ENCODE measurements at places on chromosomes 3 and 15.

DNA sequence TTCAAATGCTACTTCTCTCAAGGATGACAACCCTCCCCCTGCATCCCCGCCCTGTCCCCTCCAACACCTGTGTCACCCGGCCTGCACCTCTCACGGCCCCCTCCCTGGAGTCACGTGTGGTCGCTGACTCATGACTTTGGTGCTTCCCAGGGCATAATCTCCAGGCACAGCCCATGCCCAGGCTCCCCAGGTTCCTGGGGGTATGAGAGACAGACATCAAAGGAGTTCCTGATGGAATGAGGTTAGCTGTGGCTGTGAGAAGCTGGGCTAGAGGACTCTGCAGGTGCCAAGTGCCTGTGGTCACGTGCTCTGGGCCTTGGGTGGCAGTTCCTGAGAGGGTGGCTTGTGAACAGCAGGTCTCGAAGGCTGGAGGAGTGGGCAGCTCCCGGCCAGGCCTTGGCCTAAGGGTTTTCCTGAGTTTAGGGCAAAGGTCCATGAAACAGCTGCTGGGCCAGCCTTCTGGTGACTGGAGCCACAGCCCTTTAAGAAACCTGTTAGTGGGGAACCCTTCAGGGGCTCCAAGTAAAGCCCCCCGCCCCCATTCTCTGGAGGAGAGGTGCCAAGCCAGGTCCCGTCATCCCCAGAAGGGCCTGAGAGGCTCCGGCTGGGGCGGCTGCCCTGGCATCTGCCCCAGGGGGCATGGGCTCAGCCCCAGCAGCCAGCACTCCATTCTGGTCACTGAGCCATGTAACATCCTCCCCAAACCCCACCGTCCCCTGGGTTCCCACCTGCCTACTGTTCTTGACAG lies 230.0 kb downstream of the XXYLT1 start:
- DNase-seq = no peak

DNA sequence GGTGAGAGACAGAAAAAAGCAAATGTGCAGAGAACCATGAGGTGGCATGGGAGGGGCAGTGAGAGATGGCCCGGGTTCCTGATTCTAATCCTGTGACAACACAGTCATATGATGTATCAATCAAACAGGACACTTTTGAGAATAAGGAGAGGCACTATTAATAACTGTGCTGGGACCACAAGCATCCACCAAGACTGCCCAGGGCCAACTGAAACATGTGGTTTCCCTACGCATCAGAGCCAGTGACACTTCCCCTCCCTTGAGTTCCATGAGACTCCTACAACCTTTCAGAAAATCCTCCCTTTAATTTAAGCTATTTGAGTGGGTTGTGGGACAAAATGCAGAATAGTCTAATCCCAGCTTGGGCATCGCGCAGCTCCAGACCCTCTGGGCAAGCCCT lies 17.4 kb downstream of the SH3BP5 start:
- DNase-seq = no peak

DNA sequence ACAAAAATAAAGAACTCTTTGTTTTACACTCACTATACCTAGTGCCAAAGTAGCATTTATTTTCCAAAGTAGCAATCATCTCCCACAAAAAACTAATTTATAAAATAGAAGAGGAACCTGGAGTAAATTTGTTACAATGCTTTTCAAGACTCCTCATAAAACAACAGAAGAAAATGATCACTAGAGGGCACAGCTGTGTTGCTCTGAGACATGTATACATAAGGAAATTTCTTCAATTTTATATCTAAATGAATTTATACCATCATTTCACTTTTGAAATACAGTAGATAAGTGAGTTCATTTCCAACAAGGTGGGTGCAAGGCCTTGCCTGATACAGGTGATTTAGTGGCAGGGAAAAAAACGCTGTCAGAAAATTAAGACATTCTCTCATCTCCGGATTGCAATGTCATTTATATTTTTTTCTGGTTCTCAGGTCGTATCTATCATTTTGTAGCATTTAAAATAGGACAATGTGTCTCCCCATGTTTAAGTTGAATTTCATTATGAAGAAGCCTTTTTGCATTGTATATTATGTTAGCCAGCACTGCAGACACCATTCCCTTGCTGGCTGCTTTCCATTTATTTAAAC lies 25.3 kb upstream of the ARHGEF26 start:
- peak; percentile 49 for DNase-seq

GRCh38 chr15:100781061-100781960 lies 98.3 kb upstream of the ALDH1A3 start:
- no peak for DNase-seq

DNA sequence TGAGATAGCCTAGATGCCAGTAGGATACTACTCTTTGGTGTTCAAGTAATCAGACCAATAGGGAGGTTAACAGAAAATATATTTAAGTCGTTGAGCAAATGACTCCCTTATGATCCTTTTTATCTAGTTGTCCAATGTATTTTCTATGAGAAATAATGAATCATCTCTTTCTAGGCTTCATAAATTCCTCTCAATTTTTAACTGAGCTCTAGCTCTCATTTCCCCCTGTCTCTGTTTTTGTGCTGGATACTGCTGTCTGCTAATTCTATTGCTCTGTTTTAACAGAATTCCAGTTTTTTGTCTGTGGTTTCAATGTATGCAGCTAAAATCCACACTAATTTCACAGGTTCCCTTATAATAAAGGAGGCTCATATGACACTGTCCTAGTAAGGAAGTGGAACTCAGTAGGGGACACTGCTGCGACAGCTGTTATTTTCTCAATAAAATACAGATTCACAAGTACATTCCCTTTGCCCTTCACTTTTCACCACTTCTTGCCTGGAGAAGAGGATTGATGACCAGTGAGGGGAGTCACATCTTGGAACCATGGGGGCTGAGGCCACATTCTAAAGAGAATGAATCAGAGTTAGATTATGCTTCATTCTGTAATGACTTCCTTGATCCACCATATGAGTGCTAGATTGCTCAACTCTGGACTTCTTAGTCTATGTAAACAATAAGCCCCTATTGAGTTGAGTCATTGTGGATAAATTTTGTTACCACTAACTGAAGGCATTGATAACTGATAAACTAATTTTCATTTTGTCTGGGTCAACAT lies 558.7 kb upstream of the KCNMB2 start:
- DNase-seq = no peak

- peak; percentile 97 for DNase-seq
Measured at GRCh38 chr15:90059208-90059985, 42.9 kb downstream of the IDH2 start.

- DNase-seq = no peak
Measured at GRCh38 chr3:116233711-116234357, 211.5 kb downstream of the LSAMP start.

DNA sequence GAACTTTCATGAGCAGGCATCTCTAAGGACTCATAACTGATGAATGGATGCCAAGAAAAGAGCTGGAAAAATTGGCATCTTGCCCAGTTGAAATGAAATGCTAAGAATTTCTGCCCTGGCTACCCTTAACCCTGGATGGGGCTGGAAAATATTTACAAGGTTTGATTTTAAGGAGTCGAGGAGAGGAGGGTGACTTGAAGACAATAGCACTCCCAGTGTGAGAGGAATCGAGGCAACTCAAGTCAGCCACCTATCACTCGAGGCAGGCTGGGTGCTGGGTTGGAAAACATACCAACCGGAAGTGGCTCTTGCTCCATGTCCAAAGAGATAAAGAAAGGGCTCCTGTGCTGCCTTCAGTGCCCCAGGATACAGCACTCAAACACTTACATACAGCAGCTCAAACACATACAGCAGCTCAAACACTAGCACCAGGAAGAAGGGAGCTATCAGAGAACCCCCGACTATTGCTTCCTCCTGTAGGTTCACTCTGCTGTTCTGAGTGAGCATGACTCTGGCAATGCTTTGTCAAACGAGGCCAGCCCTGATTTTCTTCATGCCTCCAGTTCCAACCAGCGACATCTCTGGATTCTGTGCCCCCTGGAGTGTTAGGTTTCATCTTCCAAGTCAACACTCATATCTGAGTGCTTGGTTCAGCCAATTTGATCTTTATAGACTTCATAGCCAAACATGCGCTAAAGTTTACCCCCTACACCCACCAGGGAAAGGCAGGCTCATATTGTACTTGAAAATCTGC lies 4.9 kb downstream of the PRICKLE2 start:
- DNase-seq = no peak

- no peak for DNase-seq
Measured at GRCh38 chr3:126394977-126395321, 240 bp downstream of the CFAP100 start.

- DNase-seq = no peak
Measured at GRCh38 chr3:120299403-120299802, 14.4 kb upstream of the GPR156 start.

DNA sequence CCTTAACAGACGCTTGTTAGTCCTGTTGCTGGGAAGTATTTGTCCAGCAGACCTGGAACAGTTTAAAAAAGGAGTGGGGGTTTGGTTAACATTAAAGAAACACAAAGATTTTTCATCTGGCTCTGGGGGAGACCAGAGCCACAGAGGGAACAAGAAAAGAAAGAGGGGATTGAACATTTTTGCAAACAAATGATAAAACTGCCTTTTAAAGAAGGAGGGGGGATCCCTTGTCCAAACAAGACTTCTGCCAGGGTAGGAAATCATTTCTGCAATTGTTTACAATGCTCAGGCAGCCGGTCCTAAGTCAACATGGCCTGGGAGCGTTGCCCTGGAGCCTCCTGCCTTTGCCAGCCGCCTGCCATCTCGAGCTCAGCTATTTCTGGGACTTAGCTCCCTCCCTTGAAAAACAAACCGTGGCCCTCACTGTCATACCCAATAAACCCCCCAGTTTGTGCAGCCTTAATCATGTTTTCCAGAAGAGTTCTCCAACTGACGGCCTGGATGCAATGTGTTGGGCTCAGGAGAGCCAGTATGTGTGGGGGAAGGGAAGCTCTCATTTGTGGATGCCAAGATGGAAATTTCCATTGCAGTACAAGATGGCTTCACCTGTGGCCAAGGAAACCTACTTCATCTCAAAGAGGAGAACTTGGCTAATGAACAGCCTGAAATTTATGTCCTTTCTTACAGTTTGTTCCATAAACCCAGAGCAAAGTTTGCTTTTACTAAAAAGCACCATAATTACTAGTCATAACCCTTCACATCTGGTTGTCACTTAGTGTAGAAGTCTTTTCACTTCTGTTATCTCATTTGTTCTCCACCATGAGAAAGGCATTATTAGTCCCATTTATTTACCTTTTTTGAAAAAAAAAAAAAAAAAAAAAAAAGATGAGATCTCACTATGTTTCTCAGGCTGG lies 75.9 kb upstream of the RNU6-1 start:
- no peak for DNase-seq

- DNase-seq = peak; percentile 56
Measured at GRCh38 chr3:122245513-122246174, 62.2 kb downstream of the CASR start.

DNA sequence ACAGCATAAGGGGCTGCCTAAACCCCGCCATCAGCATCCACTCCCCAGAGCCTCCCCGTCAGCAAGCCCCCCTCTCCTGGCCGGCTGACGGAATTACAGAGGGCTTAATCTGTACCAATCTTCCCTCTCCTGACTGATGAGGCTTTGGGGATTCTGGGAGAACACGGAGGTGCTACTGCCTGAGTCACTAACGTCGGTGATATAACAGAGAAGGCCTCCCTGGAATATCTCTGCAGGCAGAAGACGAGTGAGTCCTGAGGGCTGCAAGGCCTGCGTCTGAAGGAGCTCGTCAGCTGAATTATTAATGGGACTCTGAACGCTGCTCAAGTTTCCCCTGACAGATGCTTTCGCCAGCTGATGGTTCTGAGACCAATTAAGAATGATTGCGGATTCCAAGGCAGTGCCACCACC lies 147.7 kb downstream of the XXYLT1 start:
- no peak for DNase-seq

DNA sequence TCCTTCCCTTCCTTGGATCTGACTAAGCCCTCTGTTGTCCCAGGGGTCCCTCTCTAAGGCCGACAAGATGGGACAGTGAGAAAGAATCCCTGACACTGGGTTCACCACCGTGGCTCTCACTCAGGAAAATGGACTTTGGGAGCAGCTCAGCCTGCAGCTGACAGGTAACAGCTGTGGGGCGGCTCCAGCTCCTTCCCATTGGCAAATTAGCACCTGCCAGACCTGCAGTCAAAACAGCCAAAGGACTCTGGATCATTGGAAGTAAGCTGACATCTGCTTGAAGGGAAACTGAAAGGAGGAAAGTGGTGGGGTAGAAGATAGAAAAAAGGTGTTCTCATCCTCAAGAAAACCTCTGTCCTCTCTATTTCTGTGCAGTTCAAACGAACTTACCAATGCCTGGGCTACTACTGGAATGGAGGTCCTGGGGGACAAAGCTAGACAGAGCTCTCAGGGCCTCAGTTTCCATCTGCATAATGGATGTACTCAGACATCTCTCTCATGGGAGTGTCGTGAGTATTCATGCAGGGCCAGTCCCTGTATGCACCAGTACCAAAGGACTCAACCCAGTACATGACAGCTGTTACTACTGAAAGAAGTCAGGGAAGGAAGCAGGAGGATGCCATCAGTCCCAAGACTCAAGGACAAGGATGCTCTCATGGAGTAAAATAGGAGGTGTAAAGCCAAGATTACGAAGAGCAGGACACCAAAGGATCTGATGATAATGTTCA lies 53.6 kb upstream of the DCLK3 start:
- no peak for DNase-seq

DNA sequence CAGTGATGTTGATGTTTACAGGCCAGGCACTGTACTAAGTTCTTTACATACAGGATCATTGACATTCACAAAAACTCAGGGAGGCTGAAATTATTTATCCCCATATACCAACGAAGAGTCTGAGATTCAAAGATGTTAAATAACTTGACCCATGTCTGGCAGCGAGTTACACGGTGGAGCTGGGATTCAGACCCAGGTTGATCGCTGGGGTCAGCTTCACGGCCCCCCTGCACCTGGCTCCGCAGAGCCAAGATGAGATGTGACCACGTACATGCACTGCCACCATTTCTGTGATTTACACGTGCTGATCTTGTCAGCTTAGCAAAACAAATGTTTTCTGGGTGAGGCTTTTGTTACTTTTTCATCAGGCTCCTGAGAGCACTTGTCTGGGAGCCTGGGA lies 109.8 kb downstream of the EEFSEC start:
- no peak for DNase-seq

- peak; percentile 50 for DNase-seq
Measured at GRCh38 chr3:126472277-126473006, 3.2 kb downstream of the ZXDC start.

GRCh38 chr15:55977231-55977630 lies 16.2 kb downstream of the NEDD4 start:
- DNase-seq = no peak

DNA sequence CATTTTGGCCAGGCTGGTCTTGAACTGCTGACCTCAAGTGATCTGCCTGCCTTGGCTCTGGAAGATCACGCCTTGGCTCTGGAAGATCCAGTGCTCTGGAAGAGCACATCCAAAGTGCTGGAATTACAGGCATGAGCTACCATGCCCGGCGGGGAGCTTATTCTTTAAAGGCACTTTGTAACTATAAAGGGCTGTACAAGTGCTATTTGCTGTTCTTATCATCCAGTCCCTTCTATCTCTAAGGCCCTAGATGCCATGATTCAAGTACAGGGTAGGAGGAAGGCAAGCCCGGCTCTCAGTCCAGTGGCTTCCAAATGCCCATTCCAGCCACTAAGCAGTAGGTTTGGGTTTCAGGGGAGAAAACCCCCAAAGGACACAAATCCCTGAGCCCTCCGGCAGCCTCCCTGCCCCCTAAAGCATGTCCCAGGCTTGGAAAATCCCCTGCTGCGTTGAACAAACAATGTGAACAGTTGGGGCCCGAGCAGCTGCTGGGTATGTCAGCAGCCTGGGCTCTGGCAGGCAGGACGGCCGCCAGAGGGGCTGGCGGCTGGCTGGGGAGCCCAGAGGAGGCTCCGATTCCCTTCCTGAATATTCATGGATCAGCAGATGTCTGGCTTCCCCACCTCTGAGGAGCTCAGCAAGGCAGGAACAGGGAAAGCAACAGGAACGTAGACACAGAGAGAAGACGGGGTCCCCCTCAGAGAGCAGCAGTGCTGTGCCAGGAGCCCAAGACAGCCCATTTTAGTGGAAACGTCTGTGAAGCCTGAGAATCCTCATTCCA lies 7.7 kb downstream of the IGDCC4 start:
- no peak for DNase-seq
